ENCODE measurements at places on chromosomes 3 and 15.

DNA sequence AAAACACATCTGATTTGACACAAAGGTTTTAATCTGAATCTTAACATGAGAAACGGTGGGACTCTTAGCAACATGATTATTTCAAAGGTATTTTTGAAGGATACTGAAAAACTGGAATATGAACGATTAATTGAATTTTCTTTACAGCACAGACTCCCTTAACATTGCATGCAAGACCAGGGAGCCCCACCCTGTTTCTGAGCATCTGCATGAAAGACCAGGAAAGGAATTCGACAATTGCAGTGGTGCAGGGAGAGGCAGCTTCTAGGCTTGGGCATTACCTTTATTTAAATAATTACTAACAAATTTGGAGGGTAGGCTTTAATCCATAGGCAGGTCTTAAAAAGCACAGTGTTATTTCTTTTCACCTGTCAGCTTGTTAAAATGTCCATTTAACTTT lies 240.6 kb upstream of the TOPAZ1 start:
- DNase-seq = no peak

DNA sequence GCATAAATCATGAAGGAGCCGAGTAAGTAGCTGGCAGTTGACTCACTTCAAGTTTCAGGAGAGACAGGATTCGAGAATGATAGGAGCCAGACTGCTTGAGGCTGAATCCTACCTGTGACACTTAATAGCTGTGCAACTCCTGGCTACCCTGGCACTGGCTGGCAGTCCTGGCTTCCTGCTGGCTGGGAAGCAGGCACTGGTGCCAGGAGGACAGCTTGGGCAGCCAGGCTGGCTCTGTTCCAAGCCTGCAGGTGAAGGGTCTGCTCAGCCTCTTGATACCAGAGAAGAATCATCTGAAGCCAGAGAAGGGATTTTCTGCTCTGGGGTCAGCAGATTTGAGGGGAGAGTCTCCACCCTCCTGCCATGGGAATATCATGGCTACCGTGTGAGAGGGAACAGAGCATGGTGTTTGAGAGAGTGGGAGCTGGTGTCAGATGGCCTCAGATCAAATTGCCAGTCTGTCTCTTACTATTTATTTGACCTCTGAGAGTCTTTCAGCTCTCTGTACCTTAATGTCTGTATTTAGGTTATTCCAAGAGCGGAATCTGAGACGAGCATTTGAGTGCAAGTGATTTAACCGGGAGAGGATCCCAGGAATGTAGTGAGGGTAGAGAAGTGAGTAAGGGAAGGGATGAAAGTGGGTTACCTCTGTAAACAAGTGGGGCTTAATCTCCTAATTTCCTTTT lies 4.4 kb upstream of the XIRP1 start:
- DNase-seq = peak; percentile 22

DNA sequence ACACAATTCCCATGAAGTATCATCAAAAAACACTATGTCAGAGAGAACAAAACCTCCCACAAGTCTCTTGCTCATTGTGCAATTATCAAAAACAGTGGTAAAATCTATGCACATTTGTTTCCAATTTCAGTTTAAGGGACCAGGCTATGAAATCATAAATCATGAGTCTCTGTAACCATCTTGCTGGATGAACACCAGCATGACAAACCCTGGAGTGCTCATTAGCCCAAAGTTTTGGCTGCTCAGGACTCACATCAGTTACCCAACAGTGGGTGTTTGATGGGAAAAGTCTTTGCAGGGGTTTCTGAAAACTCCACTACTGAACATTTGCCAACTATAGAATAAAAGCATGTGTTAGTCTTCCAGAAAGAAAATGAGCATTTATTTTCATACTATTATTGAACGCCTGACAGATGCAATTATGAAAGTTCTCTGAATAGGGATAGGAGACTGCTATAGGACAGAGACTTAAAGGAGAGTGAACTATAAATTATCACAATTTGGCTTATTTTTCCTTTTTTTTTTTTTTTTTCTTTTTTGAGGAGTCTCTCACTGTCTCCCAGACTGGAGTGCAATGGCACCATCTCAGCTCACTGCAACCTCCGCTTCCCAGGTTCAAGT lies 240.8 kb upstream of the KCNMB2 start:
- DNase-seq = no peak

- DNase-seq = no peak
Measured at GRCh38 chr3:176075046-176075445, 1122.2 kb downstream of the TBL1XR1 start.

GRCh38 chr3:183265834-183266417 lies 12.9 kb downstream of the B3GNT5 start:
- DNase-seq = peak; percentile 83

DNA sequence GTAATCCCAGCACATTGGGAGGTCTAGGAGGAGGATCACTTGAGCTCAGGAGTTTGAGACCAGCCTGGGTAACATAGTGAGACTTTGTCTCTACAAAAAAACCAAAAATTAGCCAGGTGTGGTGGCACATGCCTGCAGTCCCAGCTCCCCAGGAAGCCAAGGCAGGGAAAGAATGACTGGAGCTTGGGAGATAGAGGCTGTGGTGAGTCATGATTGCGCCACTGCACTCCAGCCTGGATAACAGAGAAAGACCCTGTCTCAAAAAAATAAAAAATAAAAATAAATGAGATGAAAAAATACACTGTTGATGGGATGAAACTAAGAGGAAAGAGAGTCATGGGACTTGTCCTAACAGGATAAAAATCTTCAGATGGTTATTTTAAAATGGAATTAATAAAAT lies 137.6 kb downstream of the IMPG2 start:
- peak; percentile 58 for DNase-seq

DNA sequence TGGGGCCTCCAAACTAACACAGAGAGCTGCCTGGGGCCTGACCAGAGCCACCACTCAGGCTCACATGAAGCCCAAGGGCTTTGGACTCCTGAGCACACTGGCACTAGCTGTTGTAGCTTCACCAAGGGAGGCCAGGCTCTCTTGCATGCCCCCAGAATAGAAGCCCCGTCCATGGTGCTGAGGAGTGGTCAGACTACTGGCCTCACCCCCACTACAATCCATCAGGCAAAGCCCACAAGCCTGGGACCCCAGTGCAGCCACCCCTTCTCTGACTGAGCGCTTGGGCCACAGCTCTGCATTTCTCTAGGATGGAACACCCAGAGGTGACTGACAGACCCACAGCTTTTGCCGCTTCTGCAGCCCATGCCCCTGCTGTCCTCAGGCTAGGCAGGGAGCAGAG lies 180.8 kb downstream of the PYDC2 start:
- no peak for DNase-seq

GRCh38 chr3:46130631-46131310 lies 77.3 kb downstream of the CCR1 start:
- no peak for DNase-seq

DNA sequence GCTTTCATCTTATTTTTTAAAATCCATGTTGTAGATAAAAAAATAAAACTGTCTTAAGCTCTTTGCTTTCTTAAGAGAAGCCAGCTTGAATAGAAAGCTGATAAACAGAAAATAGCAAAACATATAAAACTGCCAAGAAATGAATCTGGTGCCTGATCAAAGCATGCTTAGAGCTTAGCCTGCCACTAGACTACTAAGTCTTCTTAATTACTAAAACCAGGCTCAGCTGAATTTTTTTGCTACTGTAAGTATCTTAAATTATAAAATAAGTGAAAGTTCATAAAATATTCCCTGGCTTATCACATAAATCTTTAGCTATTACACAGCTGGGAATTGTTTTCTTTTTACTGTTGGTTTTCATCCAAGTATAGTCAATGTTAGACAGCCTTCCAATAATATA lies 803.9 kb downstream of the DIPK2A start:
- no peak for DNase-seq

DNA sequence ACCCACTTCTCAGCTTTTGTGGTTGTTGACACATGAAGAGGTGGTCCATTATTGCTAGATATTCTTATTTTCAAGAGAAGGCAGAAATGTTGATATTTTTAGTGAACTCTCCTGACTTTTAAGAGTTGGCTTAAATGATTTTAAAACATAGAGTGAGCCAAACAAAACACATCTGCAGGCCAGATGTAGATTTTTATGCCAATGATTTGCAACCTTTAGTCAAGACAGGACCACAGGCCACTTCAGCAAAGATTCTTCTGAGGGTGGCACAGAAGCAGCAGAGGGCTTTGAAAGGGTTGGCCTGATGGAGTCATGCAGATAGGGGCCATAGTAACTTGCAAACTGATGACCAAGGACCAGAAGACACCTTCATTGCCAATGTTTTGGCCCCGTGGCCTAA lies 276.5 kb upstream of the P2RY1 start:
- DNase-seq = no peak

GRCh38 chr3:169815590-169816150 lies 3.0 kb upstream of the LRRC34 start:
- no peak for DNase-seq

DNA sequence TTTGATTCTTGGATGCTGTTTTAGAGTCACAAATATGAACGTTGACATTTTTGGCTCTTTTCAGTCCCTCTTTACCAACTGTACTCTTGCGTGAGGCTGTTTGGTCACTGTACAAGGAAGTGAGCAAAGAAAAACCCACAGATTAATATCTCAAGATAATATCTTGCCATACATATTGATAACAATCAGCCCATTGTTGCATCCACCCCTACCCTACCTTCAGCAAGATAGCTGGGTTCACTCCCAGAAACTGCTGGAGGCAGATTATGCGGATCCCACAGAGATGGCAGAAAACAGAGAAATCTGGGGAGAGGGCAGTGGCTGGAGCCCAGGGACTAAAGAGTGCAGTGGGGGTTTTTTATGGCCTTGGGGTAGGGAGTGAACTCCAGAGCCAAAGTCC lies 29.9 kb upstream of the MFSD1 start:
- DNase-seq = no peak

- no peak for DNase-seq
Measured at GRCh38 chr3:127452321-127452821, 138.2 kb downstream of the TPRA1 start.

DNA sequence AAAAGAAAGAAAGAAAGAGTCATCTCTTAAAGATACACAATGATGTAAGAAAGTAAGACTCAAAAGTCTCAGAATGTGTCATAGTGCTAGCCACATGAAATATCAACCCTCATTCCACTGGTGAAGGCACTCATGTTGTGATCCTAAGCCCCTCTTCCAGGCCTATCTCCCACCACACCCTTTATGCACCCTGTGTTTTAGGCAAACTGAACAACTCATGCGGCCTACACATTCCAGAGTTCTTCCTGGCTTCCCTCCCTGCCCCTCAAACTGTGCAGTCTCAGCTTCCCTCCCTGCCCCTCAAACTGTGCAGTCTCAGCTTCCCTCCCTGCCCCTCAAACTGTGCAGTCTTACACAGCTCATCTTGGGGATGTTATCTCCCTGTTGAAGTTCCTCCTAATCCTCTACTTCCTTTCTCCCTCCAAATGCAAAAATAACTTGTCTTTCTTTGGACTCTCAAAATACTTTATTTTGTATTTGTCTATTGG lies 69.0 kb upstream of the FNDC3B start:
- peak; percentile 12 for DNase-seq

DNA sequence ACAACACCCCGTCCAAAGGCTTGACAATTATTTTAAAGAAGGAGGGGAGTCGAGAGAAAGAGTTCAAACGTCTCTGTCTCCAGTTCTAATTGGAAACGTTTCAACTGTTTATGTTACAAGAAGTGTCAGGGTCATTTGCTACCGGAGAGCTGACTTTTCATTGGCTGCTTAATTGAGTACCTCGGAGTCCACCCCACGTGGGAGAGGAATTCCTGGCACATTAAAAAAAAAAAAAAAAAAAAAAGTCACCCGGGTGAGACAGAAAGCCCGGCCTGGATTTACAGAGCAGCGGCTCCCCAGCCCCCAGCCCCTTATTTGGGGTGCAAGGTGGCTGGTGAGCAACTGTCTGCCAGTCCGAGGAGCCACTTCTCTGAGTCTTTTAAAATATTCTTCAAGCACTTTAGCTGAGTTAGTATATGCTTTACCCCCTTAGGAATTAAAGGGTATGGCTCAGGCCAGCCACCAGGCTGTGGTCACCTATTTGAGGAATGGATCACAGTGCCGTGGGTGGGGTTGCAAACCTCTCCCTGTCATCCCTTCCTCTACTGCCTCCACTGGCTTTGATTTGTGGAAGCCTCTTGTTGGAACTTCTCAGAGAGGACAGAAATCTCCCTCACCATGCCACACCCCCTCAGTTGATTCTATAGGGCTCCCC lies 3.9 kb upstream of the TLE3 start:
- DNase-seq = peak; percentile 96

- no peak for DNase-seq
Measured at GRCh38 chr3:1087066-1087560, 5.7 kb upstream of the CNTN6 start.

DNA sequence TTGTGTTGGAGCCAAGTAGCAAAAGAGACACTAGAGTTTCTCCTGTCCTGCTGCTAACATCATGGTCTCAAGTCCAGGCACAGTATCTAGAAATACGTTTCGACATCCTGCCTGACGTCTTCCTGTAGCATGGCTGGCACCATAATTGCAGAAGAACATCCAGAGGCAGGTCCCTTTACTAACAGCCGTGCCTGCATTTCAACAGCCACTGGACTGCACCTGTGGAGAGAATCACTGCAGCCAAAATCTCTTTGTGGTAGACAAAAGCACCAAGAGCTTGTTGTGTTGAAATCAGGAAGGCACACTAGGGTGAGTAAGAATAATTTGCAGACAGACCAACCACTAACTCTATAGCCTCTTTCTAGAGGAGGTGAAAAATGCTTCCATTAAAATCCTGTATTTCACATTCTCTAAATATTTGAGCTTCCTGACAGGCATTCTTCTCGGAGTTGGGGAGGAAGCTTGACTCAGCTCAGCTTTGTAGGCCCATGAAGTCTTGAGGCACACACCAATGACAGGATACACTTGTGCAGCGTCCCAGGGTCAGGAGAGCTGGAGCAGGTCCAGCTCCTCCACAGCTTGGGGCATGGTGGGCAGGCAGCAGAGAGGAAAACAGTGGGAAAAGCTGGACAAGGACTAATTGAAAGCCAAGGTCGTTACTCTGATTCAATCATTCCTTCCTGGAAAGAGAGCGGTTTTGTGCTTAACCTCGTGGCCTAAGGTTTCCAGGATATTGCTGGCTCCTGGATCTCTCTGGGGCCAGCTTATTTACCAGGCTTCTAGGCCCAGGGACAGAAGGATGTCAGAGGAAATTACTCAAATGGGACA lies 244.9 kb downstream of the FAM43A start:
- DNase-seq = peak; percentile 82

DNA sequence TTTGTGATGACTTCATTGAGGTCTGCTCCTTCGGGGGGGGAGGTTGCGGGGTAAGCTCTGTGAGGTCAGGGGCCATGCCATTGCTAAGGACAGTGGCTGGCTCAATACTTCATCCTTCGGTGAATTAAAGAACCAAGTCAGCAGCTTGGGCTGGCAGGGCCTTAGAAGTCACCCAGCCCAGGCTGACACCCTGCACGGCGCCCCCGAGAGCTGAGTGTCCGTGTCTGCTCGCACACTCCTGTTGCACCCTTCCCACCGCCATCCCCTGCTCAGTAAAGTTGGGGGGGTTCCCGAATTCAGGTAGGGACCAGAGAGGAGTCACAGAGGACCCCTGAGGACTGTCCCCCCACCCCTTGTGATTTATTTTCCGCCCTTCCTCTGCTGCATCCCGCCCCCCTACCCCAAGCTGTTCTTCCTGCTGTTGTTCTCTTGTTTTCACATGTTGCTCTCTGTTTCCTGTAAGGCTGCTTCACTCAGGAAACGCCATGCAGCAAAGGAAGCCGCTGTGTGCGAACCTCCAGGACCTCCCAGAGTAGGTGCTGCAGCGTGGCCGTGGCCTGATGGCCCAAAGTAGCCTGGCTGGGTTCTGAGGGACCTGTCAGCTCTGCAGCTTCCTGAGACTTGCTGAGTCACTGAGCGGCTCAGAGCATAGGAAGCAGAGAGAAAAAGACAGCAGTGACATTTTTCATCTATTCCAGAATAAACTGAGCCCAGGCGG lies 14.4 kb downstream of the EFCC1 start:
- DNase-seq = no peak

- peak; percentile 36 for DNase-seq
Measured at GRCh38 chr15:77104155-77104554, 33.2 kb upstream of the TSPAN3 start.

Data from NCI-H226 (cell line).